ENCODE measurements at places on chromosomes 2 and 18. TPM values are rescaled to one million over a fixed set of nuclear protein-coding genes. Genes with fewer than 3 reads are reported as not detected.

KLHL29 gene
- 3.3 TPM for total RNA-seq

- H3K4me3 ChIP-seq = no peak overlapping the region
- H3K27me3 ChIP-seq = no peaks in the 10 kb centered on the region
- H3K4me1 ChIP-seq = peaks cover 4% of the 10 kb centered on the region
- H3K36me3 ChIP-seq = no peaks in the 10 kb centered on the region
- H3K27ac ChIP-seq = no peak overlapping the region
These were observed 41.7 kb upstream of the MALL start for GRCh38 chr2:110157153-110157793.

GRCh38 chr18:7939521-7939920 lies 372.4 kb downstream of the PTPRM start:
- no peak overlapping the region for H3K27ac ChIP-seq
- DNase-seq = no peak
- H3K36me3 ChIP-seq = no peaks in the 10 kb centered on the region
- no peaks in the 10 kb centered on the region for H3K27me3 ChIP-seq
- no peak overlapping the region for H3K4me3 ChIP-seq

- no peak overlapping the region for H3K4me3 ChIP-seq
- H3K36me3 ChIP-seq = no peaks in the 10 kb centered on the region
- H3K27me3 ChIP-seq = no peaks in the 10 kb centered on the region
- no peak overlapping the region for H3K27ac ChIP-seq
- DNase-seq = no peak
These were observed 768.9 kb downstream of the SLC4A3 start for GRCh38 chr2:220396287-220396686.

- peaks cover 16% of the 10 kb centered on the region for H3K4me1 ChIP-seq
- H3K4me3 ChIP-seq = no peak overlapping the region
- H3K27me3 ChIP-seq = no peaks in the 10 kb centered on the region
- H3K27ac ChIP-seq = no peak overlapping the region
- DNase-seq = no peak
These were observed 31.4 kb upstream of the RHOB start for GRCh38 chr2:20415511-20415918.

Data from thyroid gland (tissue), 4 donors.